PC-9 (cell line): ENCODE measurements at places on chromosomes 5 and 9. TPM values are rescaled to one million over a fixed set of nuclear protein-coding genes. Genes with fewer than 3 reads are reported as not detected.

DNA sequence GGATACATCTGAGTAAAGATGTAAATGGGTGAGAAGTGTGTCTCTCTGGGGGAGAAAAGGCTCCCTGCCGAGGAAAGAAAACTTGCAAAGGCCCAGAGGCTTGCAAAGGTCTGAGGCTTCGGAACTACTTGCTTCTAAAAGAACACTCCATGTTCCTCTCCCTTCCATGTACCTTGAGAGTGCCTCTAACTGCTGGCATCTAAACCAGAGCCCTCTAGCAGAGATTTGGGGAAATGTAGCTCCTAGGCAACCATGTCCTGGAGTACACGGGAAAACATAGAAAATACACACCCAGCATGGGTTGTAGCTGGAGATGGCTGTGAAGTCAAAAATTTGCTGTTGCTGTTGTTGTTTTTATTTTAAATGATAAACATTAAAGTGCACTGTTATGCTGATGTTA lies 151.6 kb downstream of the SYK start:
- no peak for DNase-seq

DNA sequence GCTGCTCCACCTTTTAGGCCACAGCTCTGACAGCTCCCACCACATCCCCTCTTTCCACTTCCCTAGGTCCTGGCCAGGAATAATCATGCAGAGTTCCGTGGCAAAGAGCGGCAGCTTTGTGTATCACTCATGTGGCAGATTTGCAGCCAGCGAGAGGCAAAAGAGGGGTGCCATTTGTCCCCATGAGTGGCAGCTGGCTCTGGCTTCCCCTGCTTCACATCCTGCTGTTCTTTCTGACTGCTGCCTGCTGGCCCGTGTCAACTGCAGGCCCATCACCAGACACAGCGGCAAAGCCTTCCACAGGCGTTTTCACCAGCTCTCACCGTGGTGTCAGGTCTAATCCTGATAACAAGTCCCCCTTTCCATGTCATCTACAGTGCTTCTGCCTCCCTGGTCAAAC lies 430.6 kb upstream of the DAP start:
- DNase-seq, result no peak

- DNase-seq, result no peak
Measured at GRCh38 chr5:73896097-73896496, 270.1 kb downstream of the ARHGEF28 start.

DNA sequence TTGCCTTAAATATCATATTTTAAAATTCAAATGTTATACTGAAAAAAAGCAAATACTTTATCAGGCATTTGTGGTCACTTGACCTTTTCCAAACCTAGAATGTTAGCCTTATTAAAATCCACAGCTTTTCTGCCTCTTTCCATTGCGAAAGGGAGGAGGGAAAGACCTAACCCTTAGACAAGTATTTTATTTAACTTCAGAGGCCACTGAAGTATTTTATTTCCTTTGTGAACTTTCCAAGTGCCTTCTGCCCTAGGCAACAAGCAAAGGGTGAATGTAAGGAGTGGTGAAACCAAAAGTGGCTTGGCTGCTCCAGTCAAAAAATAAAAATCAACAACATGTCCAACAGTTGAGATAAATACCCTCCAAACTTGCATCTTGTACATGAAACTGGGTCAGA lies 376.1 kb downstream of the EFNA5 start:
- DNase-seq, result no peak

- no peak for DNase-seq
Measured at GRCh38 chr5:167071981-167072610, 1219.3 kb upstream of the WWC1 start.

DNA sequence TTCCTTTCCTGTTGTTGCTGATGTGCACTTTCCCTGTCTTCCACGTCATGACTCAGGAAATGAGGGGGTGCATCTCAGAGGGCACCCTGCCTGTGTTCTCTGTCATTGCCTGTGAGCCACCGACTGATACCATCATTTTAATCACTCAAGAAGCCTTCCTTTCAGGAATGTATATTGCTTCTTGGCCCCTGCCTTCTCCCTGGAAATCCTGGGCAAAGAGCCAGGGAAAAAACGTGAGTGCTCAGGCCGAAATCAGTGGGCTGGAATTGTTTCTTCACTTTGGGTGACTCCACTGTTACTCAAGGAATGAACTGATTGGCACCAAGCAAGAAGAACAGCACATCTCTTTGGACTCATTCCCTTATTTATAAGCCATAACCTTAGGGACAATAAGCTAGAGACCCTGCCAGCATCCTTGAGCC lies 126.1 kb downstream of the SNX18 start:
- peak; percentile 12 for DNase-seq

GRCh38 chr5:31863991-31864411 lies 225.1 kb downstream of the PDZD2 start:
- no peak for DNase-seq

DNA sequence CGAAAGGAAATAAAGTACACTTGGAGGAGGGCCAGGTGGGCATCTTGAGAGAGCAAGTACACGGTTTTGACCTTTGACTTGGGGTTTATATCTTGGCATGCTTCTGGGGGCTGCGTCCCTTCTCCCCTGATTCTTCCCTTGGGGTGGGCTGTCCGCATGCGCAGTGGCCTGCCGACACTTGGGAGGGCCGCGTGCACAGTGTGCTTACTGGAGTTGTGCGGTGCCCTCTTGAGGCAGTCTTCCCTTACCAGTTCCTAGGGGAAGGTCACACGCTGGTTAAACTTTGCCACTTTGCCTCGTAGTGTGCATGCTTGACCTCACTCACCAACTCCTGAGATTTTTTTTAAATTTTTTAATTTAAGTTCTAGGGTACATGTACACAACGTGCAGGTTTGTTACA lies 4.3 kb upstream of the CLPTM1L start:
- no peak for DNase-seq

DNA sequence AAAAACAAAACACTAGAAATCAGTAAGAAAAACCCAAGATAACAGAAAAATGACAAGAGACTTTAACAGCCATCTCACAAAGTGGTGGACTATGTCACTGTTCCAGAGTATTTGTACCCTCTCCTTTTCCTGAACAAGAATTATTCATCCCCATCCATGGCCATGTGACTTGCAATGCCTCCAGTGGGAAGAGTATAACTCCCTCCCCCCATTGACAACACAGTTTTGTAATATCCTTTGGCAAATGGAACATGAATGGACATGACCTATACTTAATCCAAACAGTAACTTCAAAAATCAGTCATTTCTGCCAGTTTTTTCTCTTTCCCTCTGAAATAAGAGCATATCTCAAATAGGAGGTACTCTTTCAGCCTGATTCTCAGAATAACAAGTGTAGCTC lies 33.9 kb downstream of the PTBP3 start:
- DNase-seq, result no peak

The TMEM232 gene
- 0.65 and 1.1 TPM in 2 replicates for total RNA-seq
